ENCODE measurements at places on chromosomes 16 and 17.

DNA sequence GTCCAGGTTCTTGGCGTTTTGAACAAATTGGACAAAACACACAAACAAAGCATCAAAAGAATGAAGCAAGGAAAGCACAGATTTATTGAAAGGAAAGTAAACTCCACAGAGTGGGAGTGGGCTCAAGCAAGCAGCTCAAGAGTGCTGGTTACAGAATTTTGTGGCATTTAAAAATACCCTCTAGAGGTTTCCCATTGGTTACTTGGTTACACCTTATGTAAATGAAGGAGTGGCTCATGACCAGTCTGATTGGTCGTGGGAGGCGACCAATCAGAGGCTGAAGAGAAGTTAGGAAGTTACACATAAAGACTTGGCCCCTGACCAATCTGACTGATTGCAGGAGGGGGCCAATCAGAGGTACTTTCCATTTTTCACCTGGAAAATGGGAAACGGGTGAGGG, 1373.8 kb upstream of the GOT2 start:
- no peak for DNase-seq

GRCh38 chr17:39002991-39003715, 36.0 kb upstream of the FBXO47 start:
- DNase-seq = no peak

GRCh38 chr17:40718930-40719329, 15.4 kb upstream of the KRT24 start:
- no peak for DNase-seq

- DNase-seq = no peak
Measured at GRCh38 chr16:85612191-85612800, 826 bp upstream of the GSE1 start.

DNA sequence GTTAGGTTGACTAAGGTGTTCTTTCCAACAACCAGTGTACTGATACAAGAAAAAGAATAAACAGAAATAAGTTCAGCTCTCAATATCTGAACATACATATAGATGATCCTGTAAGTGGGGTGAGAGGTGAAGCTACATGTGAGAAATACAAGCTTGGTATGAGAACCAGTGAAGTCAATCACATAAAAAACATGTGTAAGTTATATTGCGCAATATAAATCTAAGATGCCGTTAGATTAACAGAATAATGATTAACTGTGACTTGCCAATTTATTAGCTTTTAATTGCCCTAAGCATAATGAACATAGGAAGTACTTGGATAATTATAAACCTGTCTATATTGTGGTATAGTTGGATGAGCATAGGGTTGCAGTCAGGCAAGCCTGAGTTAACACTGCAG, 1597.1 kb upstream of the GOT2 start:
- no peak for DNase-seq

GRCh38 chr17:78532922-78533640, 44.1 kb downstream of the DNAH17 start:
- no peak for DNase-seq

GRCh38 chr17:14843086-14843795, 421.9 kb downstream of the PMP22 start:
- DNase-seq = no peak

GRCh38 chr16:71635632-71636031, 9.6 kb downstream of the MARVELD3 start:
- DNase-seq = no peak

DNA sequence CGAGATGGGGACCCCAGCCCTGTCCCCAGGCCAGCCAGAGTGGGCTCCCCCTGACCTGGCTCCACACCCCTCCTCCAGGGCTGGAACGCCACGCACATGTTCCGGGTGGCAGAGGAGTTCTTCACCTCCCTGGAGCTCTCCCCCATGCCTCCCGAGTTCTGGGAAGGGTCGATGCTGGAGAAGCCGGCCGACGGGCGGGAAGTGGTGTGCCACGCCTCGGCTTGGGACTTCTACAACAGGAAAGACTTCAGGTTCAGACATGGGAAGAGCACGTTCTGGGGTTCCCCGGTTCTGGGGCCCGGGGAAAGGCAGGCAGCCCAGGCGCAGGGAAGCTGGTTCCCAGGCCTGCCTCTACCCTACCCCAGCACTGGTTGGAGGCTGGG, 4.6 kb downstream of the ACE start:
- DNase-seq = no peak
